ENCODE measurements at places on chromosomes 3 and 15. TPM values are rescaled to one million over a fixed set of nuclear protein-coding genes. Genes with fewer than 3 reads are reported as not detected.

GRCh38 chr3:14169871-14170270 lies 8.5 kb downstream of the XPC start:
- DNase-seq: no peak

- no peak for DNase-seq
These were observed 167.5 kb upstream of the IGF1R start for GRCh38 chr15:98480844-98481243.

DNA sequence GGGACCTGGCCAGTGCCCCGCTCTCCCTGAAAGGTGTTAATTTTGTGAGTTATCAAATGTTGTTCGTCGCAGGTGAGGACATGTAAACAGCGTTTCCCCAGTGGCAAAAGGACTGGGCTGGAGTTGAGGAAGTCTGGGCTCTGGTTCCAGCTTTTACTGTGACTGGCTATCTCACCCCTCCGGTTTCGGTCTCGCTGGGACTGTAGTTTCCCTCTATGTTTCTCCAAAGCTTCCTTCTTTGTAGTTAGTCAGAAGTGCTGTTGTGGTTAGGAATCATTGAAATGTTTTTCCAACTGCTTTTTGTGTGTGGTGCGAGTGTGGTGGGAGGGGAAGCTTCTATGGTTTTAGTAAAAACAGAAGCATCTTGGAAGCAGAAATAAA lies 990 bp upstream of the CLDN1 start:
- DNase-seq: no peak

SCN11A gene
- total RNA-seq: 0.11 TPM

- no peak for DNase-seq
These were observed 3.2 kb upstream of the ATG7 start for GRCh38 chr3:11269007-11269406.

- no peak for DNase-seq
These were observed 86.8 kb downstream of the MYO5A start for GRCh38 chr15:52441841-52442240.

DNA sequence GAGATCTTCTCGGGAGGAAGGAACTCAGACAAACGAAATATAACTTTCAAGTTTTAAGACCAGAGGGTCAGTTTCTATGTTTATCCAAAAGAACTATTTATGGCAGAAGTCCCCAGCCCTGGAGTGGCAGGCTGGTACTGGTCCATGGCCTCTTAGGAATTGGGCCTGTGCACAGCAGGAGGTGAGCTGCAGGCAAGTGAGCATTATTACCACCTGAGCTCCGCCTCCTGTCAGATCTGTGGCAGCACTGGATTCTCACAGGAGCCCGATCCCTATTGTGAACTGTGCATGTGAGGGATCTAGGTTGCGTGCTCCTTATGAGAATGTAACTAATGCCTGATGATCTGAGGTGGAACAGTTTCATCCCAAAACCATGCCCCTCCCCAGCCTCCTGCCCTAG lies 14.3 kb upstream of the HPS3 start:
- no peak for DNase-seq

SOX14 gene
- not detected for total RNA-seq

- DNase-seq: no peak
These were observed 252.5 kb downstream of the THRB start for GRCh38 chr3:24242012-24242698.

DNA sequence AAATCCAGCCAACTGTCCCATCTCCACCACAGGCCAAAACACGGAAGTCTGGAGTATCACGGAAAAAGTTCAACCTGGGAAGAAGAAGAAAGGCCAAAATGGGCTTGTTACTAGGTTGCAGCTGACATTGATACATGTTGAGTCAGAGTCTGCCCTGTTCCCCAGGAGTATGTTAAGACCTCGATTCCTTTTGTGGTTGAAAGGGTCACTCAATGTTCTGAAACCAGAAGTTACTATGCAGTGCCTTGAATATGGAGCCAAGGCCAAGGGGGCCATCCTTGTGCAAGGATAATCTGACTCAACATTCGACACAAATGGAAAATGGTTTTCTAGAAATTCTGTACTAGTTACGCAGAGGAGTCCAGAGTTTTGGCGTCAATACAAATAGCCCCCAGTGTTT lies 104.2 kb downstream of the DGKG start:
- DNase-seq: no peak

GPR160 gene
- total RNA-seq: 2.9 TPM

MED12L gene
- 0.43 TPM for total RNA-seq

DNA sequence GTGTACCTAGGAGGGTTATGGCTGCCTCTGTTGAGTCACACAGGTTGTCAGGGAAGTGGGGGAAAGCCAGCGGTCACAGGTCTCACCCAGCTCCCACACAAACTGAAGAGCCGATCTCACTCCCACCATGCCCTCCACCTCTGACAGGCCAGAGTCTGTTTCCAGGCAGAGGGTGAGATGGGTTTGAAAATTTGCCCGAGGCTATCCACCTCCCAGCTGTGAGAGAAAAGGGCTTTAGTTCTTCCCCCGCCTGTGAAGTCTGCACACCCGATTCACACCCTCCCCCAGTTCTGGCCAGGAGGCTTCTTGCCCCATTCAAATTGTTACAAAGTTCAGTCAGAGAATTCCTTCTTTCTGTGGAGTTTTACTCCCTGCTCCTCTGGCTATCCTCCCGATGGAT lies 446.9 kb downstream of the EDEM1 start:
- no peak for DNase-seq

- DNase-seq: no peak
These were observed 359.6 kb downstream of the NTRK3 start for GRCh38 chr15:87896936-87897335.

- no peak for DNase-seq
These were observed 299.3 kb downstream of the CLSTN2 start for GRCh38 chr3:140234256-140234655.

DNA sequence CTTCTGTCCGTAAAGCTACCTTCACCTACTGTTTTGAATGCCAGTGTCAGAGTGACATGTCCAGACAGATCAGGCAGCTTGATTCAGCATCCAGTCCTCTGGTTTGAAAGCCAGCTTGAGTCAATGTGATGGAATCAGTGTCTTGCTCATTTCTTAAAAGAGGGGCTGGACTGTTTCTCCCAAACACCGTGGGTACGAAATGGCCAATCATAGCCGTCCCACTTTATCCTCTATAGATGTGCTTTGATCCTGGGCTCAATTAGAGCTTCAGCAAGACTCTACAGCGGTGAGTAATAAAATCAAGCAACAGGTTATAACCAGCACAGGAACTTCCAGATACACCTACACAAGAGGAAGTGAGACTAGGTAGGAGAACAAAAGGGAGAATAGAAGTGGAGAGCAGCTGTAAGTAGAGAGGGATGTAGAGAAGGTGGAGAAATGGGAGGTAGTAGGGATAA lies 17.0 kb upstream of the OR5K1 start:
- no peak for DNase-seq
